Epithelial cell of umbilical artery (primary cell): ENCODE measurements at places on chromosomes 12 and 14. TPM values are rescaled to one million over a fixed set of nuclear protein-coding genes. Genes with fewer than 3 reads are reported as not detected.

GALNT8 gene
- 0.15 TPM in 1 of 2 replicates, not detected in the other for total RNA-seq

CHURC1 gene
- total RNA-seq: 64.6 and 78.1 TPM in 2 replicates

CRIP2 gene
- 151 and 234 TPM in 2 replicates for total RNA-seq

SMIM41 gene
- not detected in 2 replicates for total RNA-seq

METTL25 gene
- 11.1 and 11.7 TPM in 2 replicates for total RNA-seq

HOXC12 gene
- total RNA-seq: not detected in 2 replicates

IQSEC3 gene
- total RNA-seq: under 0.01 TPM in 1 of 2 replicates, not detected in the other

DNAL1 gene
- total RNA-seq: 6.2 and 12.0 TPM in 2 replicates

FBRSL1 gene
- 4.0 and 20.8 TPM in 2 replicates for total RNA-seq
